ENCODE measurements at places on chromosomes 6 and 20.

GRCh38 chr6:29625337-29625930, 7.5 kb downstream of the GABBR1 start:
- no peak for DNase-seq

DNA sequence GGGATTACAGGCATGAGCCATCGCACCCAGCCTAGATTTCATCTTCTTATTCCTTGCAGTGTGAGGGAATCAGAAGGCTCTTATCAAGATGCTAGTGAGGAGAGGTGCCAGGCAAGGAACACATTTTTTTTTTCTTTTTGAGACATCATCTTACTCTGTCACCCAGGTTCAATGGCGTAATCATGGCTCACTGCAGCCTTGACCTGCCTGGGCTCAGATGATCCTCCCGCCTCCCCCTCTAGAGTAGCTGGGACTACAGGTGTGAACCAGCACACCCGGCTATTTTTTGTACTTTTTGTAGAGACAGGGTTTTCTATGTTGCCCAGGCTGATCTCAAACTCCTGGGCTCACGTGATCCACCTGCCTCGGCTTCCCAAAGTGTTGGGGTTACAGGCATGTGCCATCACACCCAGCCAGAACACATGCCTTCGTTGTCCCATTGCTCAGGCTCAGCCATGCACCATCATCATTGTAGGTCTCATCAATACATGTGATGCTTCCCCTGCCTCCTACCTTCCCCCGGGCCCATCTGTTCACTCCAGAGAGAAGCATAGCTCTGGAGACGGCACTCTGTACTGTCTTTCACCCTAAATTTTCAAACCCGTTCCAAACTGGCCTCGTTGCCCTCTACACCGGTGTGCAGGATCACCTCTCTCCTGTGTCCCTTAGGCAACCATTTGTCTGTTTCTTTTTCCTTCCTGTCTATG, 10.1 kb downstream of the FLOT1 start:
- no peak for DNase-seq

- no peak for DNase-seq
Observed at GRCh38 chr20:19013907-19014306, 198.5 kb upstream of the SLC24A3 start.

- DNase-seq: no peak
Observed at GRCh38 chr6:37521674-37522073, 22.0 kb upstream of the CCDC167 start.

- no peak for DNase-seq
Observed at GRCh38 chr6:39952167-39952566, 17.9 kb upstream of the MOCS1 start.

DNA sequence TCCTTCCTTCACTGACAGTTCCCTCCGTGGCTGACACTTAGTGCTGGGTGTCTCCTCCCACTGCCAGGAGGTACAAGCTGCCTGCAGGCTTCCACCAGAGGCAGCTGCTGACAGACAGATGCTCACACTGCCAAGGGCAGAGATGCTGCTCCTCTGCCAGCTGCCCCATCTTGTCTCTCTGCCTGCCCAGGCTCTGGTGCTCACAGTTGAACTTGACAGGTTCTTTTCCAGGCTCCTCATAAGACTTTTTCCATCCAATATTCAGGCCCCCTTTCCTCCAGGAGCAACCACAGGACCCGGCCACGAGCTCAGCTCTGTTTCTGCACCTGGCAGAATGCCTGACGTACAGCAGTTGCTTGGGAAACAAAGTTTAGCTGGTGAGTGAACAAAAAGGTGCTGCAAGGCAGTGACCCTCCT, 79.8 kb downstream of the PSMB1 start:
- DNase-seq: no peak

GRCh38 chr6:102853249-102853955, 1459.9 kb downstream of the GRIK2 start:
- DNase-seq: no peak

- DNase-seq: no peak
Observed at GRCh38 chr6:122400462-122401089, 1.1 kb downstream of the HSF2 start.

- no peak for DNase-seq
Observed at GRCh38 chr6:90369024-90369519, 72.4 kb upstream of the BACH2 start.

- no peak for DNase-seq
Observed at GRCh38 chr6:28353981-28354676, 4.4 kb downstream of the ZKSCAN3 start.

DNA sequence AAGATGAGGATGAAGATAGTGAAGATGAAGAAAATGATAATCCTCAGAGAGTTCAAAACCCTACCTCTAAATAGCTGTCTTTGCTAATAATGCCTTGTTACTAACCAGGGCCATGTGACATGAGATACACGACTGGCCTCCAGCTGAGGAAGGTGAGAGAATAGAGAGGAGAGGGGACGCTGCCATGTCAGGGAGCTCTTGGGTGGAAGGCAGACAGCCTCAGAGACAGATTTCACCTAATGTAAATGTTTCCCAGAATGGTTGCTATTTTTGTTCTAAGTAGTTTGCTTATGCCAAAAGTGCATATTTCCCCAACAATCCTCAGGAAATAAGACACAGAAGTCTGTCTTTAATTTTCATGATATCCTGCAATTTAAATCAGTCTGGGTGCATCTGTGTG, 138.4 kb downstream of the ELOVL4 start:
- no peak for DNase-seq

DNA sequence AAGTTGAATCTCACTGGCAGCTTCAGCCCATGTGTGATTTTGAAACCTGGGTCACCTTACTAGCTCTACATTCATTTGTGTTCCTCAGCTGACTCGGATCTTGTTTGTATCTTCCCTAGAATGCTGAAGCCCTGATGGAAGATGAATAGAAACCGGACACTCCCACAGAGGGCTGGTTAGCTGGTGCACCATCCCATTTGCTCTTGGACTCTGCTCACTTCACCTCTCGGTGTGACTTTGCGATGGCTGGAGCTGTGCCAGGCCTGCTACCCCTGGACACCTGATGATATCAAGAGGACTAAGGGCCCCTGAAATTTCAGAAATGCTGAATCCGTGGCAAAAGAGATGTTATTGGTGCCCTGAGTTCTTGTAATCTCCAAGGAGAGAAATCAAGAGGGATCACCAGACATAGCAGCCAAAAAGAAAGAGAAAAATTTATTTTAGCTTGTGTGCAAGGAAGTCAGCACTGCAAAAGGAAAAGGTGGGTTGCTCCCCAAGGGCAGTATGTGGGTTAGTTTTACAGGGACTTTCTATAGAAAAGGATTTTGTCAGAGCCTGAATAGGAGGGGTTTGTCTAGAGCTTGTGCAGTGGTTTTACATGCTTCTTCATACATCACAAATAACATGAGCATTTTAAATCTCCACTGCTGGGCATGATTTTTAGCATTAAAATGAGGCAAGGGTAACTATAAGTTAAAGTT, 426.3 kb upstream of the NOX3 start:
- DNase-seq: no peak

DNA sequence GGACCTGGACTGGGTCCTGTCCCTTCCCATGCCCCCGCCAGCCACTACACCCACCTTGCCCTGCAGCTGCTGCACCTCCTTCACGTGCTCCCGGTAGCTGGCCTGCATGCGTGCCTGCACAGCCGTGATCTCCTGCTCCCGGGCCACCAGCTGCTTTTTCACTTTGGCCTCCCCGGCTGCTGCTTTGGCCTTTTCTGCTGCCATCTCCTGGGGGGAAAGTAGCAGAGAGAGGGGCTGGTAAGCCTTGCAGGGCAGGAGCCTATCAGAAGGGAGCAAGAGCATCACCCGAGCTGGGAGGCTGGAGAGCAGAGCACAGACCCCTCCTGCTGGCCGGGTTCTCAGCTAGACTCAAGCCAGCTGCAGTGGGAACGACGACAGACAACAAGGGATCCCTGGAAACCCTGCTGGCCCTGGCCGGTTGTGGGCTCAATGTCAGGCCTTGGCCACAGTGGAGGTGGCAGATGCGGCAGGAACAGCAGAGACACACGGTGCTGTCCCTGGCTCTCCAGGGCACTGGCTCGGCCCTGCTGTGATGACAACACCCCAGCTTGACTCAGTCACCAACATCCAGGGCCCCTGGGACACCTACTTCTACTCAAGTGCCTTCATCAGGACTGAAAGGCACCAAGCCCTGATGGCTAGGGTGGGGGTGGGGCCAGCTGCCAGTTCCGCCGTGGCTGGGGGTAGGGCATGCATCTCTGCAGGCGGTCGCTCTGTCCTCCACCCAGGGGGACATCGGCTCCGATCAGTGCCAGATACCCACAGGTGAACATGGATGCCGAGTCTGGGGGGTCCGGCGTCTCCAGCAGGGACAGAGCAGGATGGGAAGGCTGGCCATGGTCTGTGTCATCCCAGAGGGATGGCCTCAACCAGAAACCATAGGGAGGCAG, 45.3 kb downstream of the RRBP1 start:
- DNase-seq: no peak

GRCh38 chr6:2611092-2611491, 139.6 kb downstream of the MYLK4 start:
- no peak for DNase-seq

- no peak for DNase-seq
Observed at GRCh38 chr6:15786846-15787245, 124.0 kb upstream of the DTNBP1 start.

DNA sequence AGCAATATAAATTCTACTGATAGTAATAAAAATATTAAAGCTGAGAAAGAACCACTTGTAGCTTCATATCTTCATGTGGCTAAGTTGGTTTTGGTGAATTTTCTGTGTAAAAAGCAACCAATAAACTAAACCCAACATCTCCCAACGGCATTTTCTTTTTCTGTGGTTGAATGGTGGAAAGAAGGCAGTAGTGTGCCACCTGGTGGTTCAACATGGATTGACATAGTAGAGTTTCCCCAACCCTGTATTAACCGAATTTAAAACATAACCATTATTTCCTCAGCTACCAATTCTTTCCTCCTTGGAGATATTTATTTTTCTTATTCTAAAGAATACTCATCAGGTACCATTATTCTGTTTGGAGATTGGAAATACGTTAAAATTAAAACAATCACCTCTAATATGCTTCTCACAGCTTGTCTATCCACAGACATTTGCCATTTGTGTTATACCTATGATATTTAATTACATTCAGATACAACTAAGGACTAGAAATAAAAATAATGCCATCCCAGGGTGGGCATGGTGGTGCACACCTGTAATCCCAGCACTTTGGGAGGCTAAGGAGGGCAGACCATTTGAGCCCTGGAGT, 117.1 kb upstream of the EEF1E1 start:
- DNase-seq: no peak

DNA sequence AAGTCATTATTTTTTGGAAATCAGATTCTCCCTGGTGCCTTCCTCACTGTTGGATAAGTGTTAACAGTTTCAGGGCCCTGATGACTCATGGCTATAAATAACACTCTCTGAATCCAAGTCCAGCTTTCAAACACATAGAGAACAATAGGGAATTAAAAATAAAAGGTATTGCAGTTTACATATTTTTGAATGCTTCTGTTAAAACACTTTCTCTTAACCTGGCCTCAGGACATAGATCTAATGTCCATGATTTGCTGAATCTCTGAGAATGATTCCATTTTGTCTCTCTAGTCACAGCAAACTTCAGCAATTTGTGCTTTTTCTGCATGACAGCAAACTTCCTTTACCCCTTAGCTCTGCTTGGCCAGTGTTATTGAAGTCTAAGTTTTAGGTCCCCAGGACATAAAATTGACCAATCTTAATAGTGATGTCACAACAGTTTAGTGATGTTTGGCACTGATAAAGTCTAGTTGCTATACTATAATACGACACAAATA, 1192.4 kb upstream of the CITED2 start:
- DNase-seq: no peak

GRCh38 chr20:32144898-32145662, 35.6 kb downstream of the TM9SF4 start:
- no peak for DNase-seq

GRCh38 chr20:63135411-63135810, 80.5 kb downstream of the YTHDF1 start:
- DNase-seq: no peak

- no peak for DNase-seq
Observed at GRCh38 chr6:52400313-52401041, 19.7 kb upstream of the EFHC1 start.

DNA sequence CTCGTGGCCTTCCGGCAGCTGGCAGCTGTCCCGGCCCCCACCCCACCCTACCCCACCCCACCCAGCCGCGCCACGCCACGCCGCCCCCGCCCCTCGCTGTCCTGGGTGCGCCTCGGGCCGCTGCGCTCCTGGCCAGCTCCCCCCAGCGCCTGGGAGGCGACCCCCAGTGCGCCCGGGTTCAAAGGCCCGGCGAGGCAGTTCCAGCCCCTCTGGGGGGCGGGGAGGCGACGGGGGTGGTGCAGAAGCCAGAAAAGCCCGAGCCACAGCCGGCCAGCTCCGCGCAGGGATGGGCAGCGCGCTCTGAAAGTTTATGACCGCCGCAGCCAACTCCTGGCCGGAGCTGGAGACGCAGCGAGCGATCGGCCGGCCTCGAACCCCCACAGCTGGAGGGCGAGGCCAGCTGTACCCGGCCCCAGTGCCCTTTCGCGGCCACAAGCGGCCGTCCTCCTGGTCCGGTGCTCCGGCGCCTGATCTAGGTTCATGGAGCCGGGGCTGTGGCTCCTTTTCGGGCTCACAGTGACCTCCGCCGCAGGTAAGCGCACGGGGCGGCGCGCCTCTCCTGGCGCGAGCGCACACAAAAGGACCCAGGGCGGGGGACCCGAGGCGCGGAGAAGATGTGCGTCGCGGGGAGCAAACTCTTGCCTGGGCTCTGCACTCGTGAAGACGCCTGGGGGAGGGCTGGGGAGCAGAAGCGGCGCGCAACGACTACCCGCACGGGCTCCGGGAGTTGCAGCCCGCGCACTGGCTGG, at the start of gene EDN3:
EDN3 (plus strand) TSS at position 279 of the 749 bp plus-strand sequence; CDS start at position 481, 202 bp downstream.
- DNase-seq: no peak

GRCh38 chr6:3607171-3607570, 144.3 kb downstream of the PXDC1 start:
- DNase-seq: no peak

DNA sequence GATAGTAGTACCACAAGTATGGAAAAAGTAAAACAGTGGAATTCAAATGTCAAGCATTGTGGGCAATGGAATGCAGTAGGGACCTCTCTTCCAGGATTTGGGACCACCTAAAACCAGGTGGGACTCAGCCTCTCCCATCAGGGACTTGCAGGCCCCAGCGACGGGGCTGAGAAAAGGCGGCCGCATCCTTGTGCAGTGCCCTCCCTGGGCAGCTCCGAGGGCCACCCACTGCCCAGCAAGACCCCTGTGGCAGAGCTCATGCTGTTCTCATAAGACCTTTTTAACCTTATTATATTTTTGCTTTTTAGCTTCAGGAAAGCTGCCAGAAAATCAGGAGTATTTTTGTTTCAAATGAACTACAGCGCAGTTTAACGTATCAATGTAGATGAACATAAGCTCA, 142.6 kb upstream of the RPS6KA2 start:
- no peak for DNase-seq

GRCh38 chr6:138031417-138031816, 75.8 kb downstream of the PERP start:
- no peak for DNase-seq

- no peak for DNase-seq
Observed at GRCh38 chr6:63742060-63742459, 106.5 kb downstream of the PHF3 start.

GRCh38 chr6:36608788-36609563, 14.8 kb downstream of the SRSF3 start:
- DNase-seq: no peak
